Body of pancreas (tissue), 4 donors: ENCODE measurements at places on chromosomes 3 and 15. TPM values are rescaled to one million over a fixed set of nuclear protein-coding genes. Genes with fewer than 3 reads are reported as not detected.

- H3K4me1 ChIP-seq: no peaks in the 10 kb centered on the region
- no peak overlapping the region for H3K4me3 ChIP-seq
- no peak overlapping the region for H3K27ac ChIP-seq
- DNase-seq: peak; percentile 16
Observed at GRCh38 chr3:79167651-79168416, 600.0 kb downstream of the ROBO1 start.

- DNase-seq: no peak
- H3K4me1 ChIP-seq: no peaks in the 10 kb centered on the region
- H3K27ac ChIP-seq: no peak overlapping the region
- no peak overlapping the region for H3K4me3 ChIP-seq
- H3K27me3 ChIP-seq: no peaks in the 10 kb centered on the region
Observed at GRCh38 chr3:132642539-132642847, 17.1 kb downstream of the ACAD11 start.

DNA sequence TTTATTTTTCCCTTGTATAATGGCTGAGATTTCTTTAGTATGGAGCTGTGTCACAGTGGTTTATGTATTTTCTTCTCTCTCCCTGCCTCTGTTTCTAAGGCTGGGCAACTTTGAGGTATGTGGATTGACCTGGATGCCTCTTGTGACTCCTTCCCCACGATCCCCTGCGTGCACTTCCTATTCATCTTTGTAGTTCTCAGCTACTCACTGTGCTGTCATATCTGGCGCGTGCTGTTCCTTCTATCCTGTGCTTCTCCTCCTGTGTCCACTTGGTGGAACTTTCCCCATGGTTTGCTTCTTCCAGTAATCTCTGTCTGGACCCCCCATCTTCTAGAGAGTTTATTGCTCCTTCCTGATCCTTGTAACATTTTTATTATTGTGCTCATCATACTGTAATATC lies 97.3 kb downstream of the AKAP13 start:
- peaks cover 10% of the 10 kb centered on the region for H3K4me1 ChIP-seq
- no peaks in the 10 kb centered on the region for H3K36me3 ChIP-seq
- no peak overlapping the region for H3K27ac ChIP-seq
- no peak overlapping the region for H3K4me3 ChIP-seq
- no peaks in the 10 kb centered on the region for H3K27me3 ChIP-seq

- no peaks in the 10 kb centered on the region for H3K36me3 ChIP-seq
- peaks cover 57% of the 10 kb centered on the region for H3K4me1 ChIP-seq
- no peak for DNase-seq
- H3K27ac ChIP-seq: no peak overlapping the region
Observed at GRCh38 chr3:138940446-138940845, 6.5 kb downstream of the FOXL2 start.

- no peak overlapping the region for H3K4me3 ChIP-seq
- no peaks in the 10 kb centered on the region for H3K36me3 ChIP-seq
- no peaks in the 10 kb centered on the region for H3K27me3 ChIP-seq
- peaks cover 11% of the 10 kb centered on the region for H3K4me1 ChIP-seq
- H3K27ac ChIP-seq: no peak overlapping the region
- DNase-seq: no peak
Observed at GRCh38 chr3:18349197-18349798, 75.8 kb downstream of the SATB1 start.

DNA sequence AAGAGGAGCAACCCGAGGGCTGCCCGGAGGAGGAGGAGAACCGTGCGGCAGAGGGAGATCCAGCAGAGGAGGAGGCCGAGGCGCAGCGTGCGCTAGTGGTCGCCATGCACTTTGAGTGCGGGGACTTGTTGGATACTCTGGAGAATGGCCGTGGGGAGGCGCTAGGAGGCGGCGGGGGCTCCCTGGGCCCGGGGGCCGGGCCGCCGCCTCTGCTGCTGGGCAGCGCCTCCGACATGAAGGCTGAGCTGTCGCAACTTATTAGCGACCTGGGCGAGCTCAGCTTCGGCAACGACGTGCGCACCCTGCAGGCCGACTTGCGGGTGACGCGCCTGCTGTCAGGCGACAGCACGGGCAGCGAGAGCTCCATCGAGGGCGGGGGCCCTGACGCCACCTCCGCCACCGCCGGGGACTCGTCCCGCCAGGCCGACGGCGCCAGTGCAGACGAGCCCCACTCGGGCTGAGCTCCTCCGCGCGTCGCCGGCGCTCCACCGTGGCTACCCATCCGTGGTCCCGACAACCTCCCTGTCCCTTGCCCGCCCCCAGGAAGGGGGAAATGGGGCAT lies 2.0 kb downstream of the FAM43A start:
- H3K4me3 ChIP-seq: no peak overlapping the region
- H3K4me1 ChIP-seq: peaks cover 33% of the 10 kb centered on the region
- H3K36me3 ChIP-seq: no peaks in the 10 kb centered on the region
- H3K27me3 ChIP-seq: peaks cover 13% of the 10 kb centered on the region

- H3K27me3 ChIP-seq: no peaks in the 10 kb centered on the region
- peak overlapping the region; percentile 35 for H3K27ac ChIP-seq
- H3K36me3 ChIP-seq: no peaks in the 10 kb centered on the region
- DNase-seq: peak; percentile 48
Observed at GRCh38 chr15:89139613-89140499, 51.6 kb downstream of the ABHD2 start.

DNA sequence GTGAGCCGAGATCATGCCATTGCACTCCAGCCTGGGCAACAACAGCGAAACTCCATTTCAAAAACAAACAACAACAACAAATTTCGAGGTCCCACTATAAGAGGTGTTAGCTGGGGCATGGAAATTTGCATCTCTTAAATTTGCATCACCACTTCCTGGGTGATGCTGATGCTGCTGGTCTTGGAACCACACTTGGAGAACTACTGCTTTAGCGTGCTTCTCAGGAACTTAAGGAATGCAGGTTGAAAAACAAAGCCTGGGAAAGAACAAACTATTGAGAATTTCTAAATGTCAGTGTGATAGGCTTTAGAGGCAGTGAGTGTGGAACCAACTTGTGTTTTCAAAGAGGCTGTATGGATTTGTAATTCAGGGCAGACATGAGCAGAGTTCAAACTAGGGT lies 858.4 kb upstream of the ARPP21 start:
- H3K4me1 ChIP-seq: no peaks in the 10 kb centered on the region
- no peak overlapping the region for H3K27ac ChIP-seq
- no peak for DNase-seq
- no peak overlapping the region for H3K4me3 ChIP-seq

DNA sequence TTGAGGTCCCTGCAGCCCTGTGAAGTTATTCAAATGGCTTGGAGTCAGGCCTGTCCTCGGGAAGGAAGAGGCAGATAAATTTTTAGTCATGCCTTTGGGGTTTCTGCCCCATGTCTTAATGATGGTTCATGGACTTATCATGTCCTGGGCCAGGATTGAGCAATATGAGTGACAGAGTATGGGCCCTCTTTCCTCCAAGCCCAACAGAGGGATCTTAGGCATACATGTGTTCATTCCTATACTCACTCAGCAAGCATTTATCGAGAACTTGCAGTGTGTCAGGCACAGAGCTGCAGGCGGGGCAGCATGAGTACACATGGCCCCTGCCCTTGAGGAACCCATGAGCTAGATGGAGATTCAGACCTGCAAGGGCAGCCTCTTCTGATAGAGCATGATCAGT lies 6.2 kb downstream of the ESYT3 start:
- no peaks in the 10 kb centered on the region for H3K36me3 ChIP-seq
- H3K4me3 ChIP-seq: no peak overlapping the region
- no peaks in the 10 kb centered on the region for H3K27me3 ChIP-seq
- DNase-seq: no peak
- no peak overlapping the region for H3K27ac ChIP-seq

- no peaks in the 10 kb centered on the region for H3K36me3 ChIP-seq
- no peak overlapping the region for H3K4me3 ChIP-seq
- no peaks in the 10 kb centered on the region for H3K27me3 ChIP-seq
- H3K4me1 ChIP-seq: peaks cover 10% of the 10 kb centered on the region
- no peak overlapping the region for H3K27ac ChIP-seq
Observed at GRCh38 chr3:45078910-45079522, 52.9 kb downstream of the CLEC3B start.

DNA sequence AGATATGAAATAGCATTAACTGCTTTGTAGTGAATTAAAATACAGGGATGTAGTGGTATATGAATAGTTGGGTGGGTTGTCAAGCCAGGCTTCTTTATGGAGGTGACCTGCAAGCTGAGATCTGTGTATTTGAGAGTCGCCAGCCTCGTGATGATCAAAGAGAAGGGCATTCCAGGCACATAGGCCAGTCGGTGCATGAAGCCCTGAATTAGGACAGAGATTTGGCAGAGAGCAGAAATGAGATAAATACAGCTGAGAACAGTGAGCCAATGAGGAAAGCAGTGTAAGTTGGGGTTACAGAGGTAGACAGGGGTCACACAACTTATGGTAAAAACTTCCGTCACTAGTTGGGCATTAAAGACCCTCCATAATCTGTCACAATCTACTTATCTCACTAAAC lies 641.9 kb downstream of the OTOL1 start:
- no peaks in the 10 kb centered on the region for H3K27me3 ChIP-seq
- H3K36me3 ChIP-seq: no peaks in the 10 kb centered on the region
- H3K4me3 ChIP-seq: no peak overlapping the region
- no peak for DNase-seq

Gene PLSCR5
- total RNA-seq: not detected

Gene PLAAT1
- not detected for total RNA-seq
